Daoy (cell line): ENCODE measurements at places on chromosomes 11 and 22. TPM values are rescaled to one million over a fixed set of nuclear protein-coding genes. Genes with fewer than 3 reads are reported as not detected.

GRCh38 chr22:35400501-35400790, 506 bp downstream of the MCM5 start:
- no peak for DNase-seq

DNA sequence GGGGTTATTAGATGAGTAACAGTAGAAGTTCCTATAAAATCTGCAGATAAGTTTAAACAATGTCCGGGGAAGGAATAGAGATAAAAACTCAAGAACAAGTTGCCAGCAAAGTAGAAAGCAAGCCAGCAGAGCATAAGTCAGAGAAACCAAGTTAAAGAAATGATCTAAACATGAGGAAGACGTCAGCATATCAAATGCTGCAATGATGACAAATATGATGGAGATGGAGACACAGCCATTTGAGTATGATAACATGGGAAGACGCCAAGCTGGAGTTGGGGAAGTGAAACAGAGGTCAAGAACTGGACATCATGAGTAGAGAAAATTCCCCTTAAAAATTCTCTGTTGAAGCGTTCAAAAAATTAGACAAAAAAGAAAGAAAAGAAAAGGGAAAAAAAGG, 571.5 kb downstream of the CNTN5 start:
- DNase-seq, result no peak

DNA sequence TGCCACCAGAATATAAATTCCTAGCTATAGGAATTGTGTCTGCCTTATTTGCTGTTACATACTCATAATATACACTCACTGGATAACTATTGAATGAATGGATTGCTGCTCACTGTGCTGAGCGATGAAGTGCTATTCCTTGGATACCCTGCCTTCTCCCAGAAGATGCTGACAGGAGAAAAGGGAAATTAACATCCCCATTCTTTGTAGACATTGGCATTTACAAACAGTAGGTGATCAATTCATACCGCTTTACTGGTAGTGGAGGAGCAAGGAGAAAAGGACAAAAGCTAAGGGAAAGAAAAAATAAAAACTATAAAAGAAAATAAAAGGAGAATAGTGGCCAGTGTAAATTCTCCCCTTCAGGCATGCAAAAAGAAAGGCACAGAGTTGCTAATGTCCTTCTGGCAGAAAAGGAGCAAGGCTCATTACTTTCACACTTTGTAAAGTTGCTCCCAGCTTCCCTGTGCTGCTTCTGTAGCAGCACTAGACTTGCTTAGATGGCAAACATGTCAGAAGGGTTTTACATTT, 183.0 kb downstream of the LUZP2 start:
- DNase-seq, result no peak

DNA sequence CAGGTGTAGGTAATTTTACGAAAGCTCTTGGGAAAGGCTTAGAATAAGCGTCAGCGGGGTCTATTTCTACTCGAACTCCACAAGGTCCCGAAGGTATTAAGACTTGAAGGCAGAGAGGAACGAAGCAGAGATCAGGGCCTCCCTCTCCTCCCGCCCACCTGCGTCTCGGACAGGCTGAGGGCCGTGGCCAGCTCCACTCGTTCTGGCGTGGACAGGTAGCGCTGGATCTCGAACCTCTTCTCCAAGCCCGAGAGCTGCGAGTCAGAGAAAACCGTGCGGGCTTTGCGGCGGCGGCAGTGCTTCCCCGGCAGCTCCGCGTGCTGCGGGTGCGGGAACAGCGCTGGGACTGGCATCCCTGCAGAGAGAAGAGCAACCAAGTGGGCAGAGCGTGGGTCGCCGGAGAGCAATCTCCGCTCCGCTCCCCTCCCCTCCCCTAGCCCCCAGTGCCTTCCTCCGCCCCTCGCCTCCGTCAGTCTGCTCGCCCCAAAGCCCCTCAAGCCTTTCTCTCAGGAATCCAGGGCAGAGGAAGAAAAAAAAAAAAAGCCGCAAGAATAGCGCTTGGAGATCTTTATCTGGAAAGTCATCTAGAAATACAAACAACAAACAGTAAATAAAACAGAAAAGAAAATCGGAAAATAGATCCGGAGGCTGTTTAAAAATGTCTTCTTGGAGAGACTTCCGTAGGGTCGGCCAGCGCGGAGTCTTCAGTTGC, 2.4 kb downstream of the BSX start:
- DNase-seq, result no peak

DNA sequence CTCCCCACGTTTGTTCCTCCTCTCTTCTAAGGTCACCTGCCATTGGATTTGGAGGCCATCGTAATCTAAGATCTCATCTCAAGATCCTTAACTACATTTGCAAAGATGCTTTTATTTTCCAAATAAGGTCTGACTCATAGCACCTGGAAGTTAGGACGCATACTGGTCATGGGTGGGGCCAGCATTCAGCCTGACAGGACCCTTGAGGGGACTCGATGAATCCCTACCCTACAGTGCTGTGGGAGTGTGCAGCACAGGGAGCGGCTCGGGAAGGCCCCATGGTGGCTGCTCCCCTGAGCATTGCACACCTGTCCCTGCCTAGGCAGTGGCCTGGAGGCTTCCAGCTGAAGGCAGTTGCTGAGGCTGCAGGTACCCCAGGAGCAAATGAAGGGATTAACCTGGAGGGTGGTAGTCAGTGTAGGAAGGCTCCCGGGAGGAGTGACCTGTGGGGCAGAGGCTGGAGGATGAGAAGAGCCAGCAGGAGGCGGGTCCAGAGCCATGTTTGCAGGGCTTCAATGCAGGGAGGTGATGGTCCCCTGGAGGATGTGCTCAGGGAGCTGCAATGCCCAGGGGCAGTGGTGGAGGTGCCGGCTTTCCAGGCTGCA, 362.2 kb downstream of the CTTN start:
- no peak for DNase-seq

GRCh38 chr11:61862714-61863547, 28.4 kb downstream of the FADS3 start:
- no peak for DNase-seq

- peak; percentile 92 for DNase-seq
These were observed 229.2 kb downstream of the ADAMTS15 start for GRCh38 chr11:130677486-130678153.

DNA sequence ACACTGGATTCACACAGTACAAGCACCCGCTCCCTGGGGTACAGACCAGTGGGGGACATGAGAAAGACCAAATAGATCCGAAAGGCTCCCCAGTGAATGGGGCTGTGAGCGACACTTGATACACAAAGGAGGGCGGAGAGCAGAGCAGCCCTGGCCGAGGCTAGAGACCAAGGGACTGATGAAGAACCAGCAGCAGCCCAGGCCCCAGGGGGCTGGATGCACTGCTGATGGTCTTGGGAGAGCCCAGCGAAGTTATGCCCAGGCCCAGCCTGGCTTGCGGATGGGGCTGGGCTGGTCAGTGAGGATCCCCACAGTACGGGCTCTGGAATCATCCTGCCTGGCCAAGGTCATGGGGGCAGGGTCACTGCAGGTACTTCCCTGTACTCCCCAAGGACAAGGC, 23.2 kb downstream of the ARHGAP1 start:
- no peak for DNase-seq

- no peak for DNase-seq
These were observed 10.9 kb upstream of the HMOX1 start for GRCh38 chr22:35369996-35370395.

DNA sequence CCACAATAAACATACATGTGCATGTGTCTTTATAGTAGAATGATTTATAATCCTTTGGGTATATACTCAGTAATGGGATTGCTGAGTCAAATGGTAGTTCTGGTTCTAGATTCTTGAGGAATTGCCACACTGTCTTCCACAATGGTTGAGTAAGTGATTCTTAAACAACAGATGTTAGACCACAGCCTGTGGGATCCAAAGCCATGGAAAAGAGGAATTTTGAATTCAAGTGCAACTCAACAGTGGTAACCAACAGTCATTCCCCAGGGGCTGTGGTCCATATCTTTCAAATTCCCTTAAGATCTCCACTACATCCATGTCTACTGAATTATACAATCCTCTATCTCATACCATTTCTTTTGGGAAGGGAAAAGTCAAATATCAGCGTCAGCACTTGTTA, 321.5 kb downstream of the LARGE1 start:
- no peak for DNase-seq

DNA sequence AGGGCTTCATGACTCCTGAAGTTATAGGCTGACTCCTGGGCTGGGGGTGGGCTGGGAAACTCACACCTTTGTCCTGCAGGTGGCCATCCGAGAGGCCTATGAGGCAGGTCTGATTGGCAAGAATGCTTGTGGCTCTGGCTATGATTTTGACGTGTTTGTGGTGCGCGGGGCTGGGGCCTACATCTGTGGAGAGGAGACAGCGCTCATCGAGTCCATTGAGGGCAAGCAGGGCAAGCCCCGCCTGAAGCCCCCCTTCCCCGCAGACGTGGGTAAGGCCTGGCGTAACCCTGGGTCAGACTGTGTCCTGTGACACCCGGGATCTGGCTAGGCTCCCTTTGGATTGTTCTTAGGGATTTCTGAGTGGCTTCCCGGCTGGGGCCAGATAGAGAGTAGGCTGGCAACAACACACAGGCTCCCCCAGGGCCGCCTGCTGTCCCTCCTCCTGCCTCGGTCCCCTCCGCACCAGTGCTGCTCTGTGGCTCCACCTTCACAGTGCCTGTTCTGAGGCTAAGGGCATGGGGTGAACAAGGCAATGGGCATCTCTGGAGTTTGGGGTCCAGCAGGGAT, 3.6 kb downstream of the NDUFV1 start:
- DNase-seq, result no peak

DNA sequence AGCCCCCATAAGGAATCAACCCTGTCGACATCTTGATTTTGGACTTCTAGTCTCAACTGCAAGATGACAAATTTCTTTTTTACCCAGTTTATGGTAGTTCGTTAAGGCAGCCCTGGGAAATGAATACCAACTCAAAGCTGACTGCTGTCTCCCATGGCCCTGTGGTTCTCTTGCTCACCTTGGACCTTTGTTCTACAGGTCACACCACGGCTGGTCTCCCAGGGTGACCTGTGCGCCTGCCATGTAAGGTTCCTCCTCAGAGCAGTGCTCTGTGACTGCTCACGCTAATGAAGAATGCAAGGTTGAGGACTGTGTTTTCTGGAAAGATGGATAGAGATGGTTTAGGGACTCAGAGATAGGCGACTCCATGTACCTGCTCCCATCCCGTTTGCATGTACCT, 68.2 kb downstream of the ZNRF3 start:
- DNase-seq, result no peak

- DNase-seq, result no peak
These were observed 29.1 kb upstream of the LMO2 start for GRCh38 chr11:33920838-33921613.

DNA sequence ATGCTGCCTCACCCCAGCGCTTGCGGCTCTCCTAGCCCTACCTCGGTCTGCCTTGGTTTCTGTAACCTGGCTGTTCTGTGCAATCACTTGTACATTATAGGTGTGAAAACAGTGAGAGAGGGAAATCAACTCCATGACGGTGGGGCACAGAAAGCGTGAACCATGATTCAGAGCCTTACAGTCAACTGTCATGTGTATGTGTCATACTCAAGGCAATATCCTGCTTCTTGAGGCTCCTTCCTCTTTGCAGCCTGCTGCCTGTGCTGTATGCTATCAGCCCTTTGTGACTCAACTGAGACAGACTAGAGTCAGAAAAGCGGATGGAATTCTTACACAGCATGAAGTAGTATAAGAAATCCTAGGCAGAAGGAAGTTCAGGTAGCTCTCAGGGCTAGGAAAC, 2.1 kb downstream of the NRIP3 start:
- peak; percentile 88 for DNase-seq

- DNase-seq, result no peak
These were observed 35.7 kb upstream of the MUC5AC start for GRCh38 chr11:1121813-1122663.

DNA sequence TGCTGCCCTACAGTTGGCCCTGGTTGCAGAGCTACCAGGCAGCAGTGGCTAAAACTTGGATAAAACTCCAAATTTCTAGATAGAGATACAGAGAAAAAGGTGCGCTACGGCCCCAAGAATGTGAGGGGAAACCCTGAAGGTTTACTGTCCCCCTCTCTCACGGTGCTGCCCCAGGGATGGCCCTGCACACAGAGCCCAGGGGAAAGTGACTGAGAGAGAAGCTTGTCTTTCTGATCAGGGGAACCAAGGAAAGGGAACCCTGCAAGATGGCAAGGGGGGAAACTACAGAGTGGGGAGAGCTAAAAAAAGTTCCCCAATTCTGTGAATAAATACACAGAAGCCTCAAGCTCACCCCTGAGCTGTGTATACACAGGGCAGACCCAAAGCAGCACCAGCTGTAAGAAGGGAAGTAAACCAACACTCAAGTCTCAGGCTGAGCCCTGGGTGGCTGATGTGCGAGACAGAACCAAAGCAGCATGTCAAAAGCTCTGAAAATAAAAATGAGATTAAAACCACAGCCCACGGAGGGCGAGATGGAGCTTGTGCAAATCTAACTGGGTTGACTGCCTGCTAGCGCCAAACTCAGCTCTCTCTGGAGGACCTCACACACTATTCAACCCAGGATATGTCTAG, 22.1 kb downstream of the GNB1L start:
- no peak for DNase-seq

DNA sequence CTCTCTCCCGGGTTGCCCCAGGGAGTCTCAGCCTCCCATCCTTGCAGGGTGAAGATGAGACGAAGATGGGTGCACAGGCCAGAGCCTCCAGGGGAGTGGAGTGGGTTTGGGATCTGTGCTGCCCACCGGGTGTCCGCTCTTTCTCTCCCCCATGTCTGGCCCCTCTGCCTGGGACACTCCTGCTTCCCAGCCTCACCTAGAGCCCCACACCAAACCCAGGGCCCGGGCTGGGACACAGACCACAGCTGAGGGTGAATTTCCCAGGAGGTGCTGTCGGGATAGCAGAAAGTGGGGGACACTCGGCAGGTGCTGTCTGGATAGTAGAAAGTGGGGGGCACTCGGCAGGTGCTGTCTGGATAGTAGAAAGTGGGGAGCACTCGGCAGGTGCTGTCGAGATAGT, 25.0 kb upstream of the KRTAP5-7 start:
- no peak for DNase-seq

- no peak for DNase-seq
These were observed 479.8 kb downstream of the OPCML start for GRCh38 chr11:133052537-133052936.

Gene APOBEC3A
- not detected in 2 replicates for total RNA-seq

Gene UCP2
- total RNA-seq, result 13.7 and 27.2 TPM in 2 replicates

Gene GLYAT
- total RNA-seq, result not detected in 2 replicates

Gene APOA1
- total RNA-seq, result 0.11 TPM in 1 of 2 replicates, not detected in the other

Gene OR52A1
- total RNA-seq, result under 0.01 TPM in 1 of 2 replicates, not detected in the other

Gene ZBTB16
- not detected in 2 replicates for total RNA-seq

Gene AQP11
- 0.06 and 0.23 TPM in 2 replicates for total RNA-seq

Gene CTSW
- 0.11 TPM in 1 of 2 replicates, not detected in the other for total RNA-seq

Gene CABP2
- not detected in 2 replicates for total RNA-seq

Gene CDKN1C
- 4.9 and 5.1 TPM in 2 replicates for total RNA-seq

Gene SHISAL1
- 6.8 and 8.7 TPM in 2 replicates for total RNA-seq

Gene CHORDC1
- 60.7 and 71.3 TPM in 2 replicates for total RNA-seq

Gene OR6Q1
- not detected in 2 replicates for total RNA-seq

Gene CELSR1
- 2.9 and 4.3 TPM in 2 replicates for total RNA-seq
